CMK (cell line): ENCODE measurements at places on chromosomes 1 and 21.

DNA sequence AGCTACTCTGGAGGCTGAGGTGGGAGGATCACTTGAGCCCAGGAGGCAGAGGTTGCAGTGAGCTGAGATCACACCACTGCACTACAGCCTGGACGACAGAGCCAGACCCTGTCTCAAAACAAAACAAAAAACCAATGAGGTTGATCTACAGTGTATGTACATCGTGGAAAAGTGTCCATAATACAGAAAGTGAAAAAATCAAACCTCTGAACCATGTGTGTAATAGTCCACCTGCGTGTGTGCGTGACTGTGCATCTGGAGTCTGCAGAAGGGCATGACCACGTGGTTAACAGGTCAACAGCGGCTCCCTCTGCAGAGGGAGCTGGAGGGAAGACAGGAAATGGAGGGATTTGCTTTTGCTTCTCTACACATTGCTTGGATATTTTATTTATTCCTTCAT lies 32.4 kb upstream of the ENO1 start:
- no peak for DNase-seq

GRCh38 chr1:192407206-192407605 lies 90.4 kb downstream of the RGS21 start:
- no peak for DNase-seq

GRCh38 chr1:77899647-77900320 lies 11.4 kb downstream of the NEXN start:
- DNase-seq, result no peak

DNA sequence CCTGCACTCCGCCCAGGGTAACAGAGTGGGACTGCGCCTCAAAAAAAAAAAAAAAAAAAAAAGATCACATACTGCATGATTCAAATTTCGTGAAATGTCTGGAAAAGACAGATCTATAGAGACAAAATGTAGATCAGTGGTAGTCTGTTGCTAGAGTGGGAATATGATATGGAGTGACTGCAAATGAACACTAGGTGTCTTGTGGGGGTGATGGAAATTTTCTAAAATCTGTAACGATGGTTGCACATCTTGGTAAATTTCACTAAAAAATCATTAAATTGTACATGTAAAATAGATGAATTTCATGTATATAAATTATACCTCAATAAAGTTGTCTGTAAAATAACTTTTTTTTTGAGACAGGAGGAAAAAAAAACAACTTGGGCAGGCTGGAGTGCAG lies 5.5 kb downstream of the AIDA start:
- no peak for DNase-seq

- no peak for DNase-seq
These were observed 83.6 kb downstream of the GALNT2 start for GRCh38 chr1:230150615-230151014.

DNA sequence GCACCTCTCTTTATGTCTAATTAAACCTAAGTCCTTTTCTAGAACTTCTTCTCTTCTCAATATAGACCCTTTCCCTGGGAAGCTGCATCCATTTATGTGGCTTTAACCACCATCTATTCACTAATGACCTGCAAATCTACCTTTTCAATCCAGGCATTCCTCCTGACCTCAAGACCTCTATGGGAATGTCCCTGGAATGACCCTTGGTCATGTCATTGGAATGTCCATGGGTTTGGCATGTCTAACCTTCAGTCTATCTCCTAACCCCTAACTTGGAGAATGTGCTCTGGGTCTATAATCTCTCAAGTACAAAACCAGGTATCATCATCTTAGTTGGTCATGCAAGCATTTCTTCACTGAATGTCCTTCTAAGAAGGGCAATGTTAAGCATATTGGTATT lies 196.1 kb downstream of the KCNH1 start:
- DNase-seq, result no peak

DNA sequence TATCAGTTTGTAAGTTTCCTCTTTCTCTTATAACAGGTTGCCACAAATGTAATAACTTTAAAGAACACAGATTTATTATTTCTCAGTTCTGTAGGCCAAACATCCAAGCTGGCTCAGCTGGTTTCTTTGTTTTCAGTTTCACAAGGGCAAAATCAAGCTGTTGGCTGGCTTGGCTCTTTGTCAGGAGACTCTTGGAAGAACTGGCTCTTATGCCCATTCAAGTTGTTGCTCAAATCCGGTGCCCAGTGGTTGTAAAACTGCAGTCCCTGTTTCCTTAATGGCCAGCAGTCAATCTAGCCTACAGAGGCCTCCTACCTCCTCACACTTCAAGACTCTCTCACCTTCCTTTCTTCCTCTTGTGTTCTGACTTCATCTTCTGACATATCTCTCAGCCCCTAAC lies 1171.0 kb downstream of the MRPL39 start:
- no peak for DNase-seq

DNA sequence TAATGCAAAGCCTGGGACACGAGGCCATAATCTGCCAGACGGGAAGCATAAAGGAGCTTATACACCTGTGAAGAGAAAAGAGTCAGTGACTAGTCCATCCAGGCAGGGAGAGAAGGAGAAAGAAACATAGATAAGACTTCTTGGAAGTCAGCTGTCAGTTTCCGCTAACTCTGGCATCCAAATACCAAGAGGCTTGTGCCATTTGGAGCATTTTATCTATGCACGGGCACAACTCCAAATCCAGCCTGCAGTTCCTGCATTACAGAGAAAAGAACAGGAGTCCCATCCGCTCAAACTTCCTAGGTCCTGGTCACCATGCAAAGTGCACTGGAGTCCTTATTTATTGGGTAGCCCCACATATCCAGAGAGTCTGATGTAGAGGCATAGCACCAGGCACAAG lies 27.9 kb downstream of the SEC16B start:
- no peak for DNase-seq

GRCh38 chr1:230745071-230745470 lies 2.1 kb upstream of the CAPN9 start:
- no peak for DNase-seq

- DNase-seq, result no peak
These were observed 58.1 kb upstream of the ADAMTS5 start for GRCh38 chr21:27024971-27025370.

DNA sequence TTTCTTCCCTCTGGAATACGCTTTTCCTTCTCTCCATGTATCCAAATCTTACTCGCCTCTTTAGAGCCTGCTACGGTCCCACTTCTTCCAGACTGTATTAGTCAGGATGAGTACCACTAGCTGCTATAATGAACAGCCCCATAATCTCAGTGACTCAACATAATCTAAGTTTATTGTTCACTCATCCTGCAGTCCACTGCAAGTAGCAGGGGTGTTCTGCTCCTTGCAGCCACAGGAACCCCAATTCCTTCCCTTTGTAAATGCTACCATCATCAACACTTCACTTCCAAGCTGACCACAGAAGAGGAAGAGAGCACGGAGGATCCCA lies 18.1 kb upstream of the LDLRAP1 start:
- DNase-seq, result no peak

DNA sequence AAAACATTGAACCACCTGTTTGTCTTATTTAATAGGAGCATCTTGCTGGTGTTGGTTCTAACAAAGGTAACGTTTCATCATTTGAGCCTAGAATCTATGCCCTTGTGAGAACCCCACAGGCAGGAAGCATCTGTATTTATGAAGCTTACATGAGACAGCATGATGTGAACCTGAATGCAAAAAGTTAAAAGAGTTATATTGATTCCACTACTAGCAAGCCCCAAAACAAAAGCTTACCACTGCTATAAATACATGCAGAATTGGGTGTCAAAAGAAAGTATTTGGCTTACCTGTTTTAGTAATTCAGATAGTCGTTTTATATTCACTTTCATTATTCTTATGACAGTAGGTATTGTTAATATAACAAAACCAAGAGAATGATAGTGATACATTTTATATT lies 301.2 kb upstream of the ADGRL2 start:
- DNase-seq, result no peak

- DNase-seq, result no peak
These were observed 16.7 kb downstream of the MEAF6 start for GRCh38 chr1:37497832-37498231.
